ENCODE measurements at places on chromosomes 7 and 10. TPM values are rescaled to one million over a fixed set of nuclear protein-coding genes. Genes with fewer than 3 reads are reported as not detected.

The MINDY4 gene
- 5.3 TPM for polyA plus RNA-seq

The TDRD1 gene
- polyA plus RNA-seq: 0.27 TPM

The MMP21 gene
- polyA plus RNA-seq: 0.57 TPM

The CPA4 gene
- 1.4 TPM for polyA plus RNA-seq

The LRIT1 gene
- polyA plus RNA-seq: not detected

The SH2D4B gene
- not detected for polyA plus RNA-seq

The CHST15 gene
- polyA plus RNA-seq: 19.6 TPM

The TSPAN33 gene
- polyA plus RNA-seq: 35.9 TPM

The ARMC3 gene
- polyA plus RNA-seq: not detected

The TMEM26 gene
- 16.0 TPM for polyA plus RNA-seq

The CALML3 gene
- 0.32 TPM for polyA plus RNA-seq

The PTF1A gene
- 0.43 TPM for polyA plus RNA-seq

The LRRTM3 gene
- polyA plus RNA-seq: 2.7 TPM

- no peak for DNase-seq
These were observed 102.4 kb downstream of the SEMA3A start for GRCh38 chr7:84092207-84092606.

GRCh38 chr10:31062856-31063255, 31.2 kb upstream of the ZNF438 start:
- peak; percentile 85 for DNase-seq

DNA sequence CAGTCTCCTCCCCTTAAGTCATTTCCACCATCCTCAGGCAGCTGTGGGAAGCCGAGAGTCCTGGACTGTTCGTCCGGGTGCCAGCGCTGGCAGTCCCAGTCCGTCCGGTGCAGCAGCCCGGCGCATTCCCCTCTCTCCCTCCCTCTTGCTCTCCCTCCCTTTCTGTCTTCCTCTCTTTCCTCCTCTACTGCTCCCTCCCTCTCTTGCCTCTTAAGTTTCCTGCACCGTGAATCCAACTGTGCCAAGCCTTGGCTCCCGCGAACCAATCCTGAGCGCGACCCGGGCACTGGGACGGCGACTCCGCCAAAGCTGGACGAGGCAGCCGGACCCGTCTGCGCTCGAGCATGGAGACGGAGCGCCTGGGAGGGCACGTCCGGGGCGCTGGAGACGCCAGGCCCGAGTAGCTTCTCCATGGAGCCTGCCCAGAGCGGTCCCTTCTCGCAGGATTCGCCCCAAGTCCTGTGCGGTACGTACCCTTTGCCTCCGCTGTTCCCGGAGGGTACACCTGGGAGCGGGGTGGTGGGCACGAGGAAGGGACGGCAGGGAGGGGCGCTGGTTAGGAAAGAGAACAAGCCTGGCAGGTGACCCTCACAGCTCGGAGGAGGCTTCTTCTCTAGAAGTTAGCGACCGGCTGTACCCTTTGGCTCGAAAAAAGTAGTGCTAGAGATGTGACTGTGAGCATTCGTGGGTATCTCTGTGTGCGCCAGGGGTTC, 1.0 kb downstream of the NXPH1 start:
- DNase-seq: no peak

DNA sequence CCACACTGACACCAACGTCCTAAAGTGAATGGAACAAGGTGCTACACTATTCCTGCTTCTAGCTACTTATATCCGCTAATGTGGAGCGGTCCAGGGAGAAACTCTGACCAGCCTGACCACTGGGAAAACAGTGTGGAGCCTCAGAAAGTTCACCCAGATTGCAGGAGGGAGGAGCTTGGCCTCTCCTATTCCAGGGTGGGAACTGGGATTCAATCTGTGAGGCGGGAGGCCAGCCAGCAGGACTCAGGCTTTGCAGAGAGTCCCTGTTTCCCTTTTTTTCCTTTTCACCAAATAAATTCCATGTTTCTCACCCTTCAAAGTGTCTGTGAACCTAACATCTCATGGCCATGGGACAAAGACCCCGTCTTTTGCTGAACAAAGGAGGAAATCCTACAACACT, 86.4 kb upstream of the SEMA3C start:
- DNase-seq: peak; percentile 78

- DNase-seq: peak; percentile 62
These were observed 348.2 kb upstream of the C7orf33 start for GRCh38 chr7:148242294-148242821.

- DNase-seq: no peak
These were observed 60.1 kb upstream of the ELN start for GRCh38 chr7:73967832-73968290.

DNA sequence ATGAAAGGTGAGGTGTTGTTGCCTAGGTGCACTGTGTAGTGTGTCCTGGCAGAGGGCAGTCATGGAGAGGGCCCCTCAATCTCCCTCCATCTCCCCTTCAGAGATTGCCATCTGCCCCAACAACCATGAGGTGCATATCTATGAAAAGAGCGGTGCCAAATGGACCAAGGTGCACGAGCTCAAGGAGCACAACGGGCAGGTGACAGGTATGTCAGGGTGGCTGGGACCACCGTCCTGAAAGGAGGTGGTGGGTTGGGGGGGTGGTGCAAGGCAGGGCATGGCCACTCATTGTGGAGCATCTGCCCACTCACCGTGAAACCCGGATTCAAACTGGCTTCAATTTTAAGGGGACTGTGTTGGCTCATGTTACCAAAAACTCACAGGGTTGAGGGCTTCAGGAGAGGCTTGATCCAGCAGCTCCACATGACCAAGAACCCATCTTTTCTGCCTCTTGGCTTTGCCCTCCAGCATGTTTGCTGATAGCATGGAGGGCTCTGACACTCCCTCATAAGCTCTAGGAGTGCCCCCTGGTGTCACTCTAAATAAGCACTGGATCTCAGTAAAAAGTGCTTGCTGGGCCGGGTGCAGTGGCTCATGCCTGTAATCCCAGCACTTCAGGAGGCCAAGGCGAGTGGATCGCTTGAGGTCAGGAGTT, 12.2 kb downstream of the ARPC1B start:
- no peak for DNase-seq

- no peak for DNase-seq
These were observed 69.1 kb downstream of the SHH start for GRCh38 chr7:155743177-155743576.

DNA sequence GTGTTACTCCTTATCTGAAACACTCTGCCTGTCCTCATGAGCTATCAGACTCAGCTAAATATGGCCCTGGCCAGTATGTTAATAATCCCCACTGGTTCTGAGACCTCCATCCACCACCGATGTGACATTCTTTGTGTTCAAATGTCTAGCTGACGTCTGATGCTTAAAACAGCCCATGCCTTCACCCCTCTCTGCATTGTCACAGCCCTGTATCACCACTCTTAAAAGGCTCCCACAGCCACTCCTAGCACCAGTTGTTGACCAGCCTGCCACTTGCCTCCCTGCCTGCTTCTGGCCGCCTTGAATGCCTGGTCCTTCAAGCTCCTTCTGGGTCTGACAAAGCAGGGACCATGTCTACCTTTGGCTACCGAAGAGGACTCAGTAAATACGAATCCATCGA, at the start of gene LMOD2:
Gene LMOD2 (plus strand): TSS at position 253 of the 400 bp plus-strand sequence. CDS start 98 bp downstream, at position 351.
- no peak for DNase-seq

GRCh38 chr10:78567680-78568455, 500.9 kb upstream of the ZMIZ1 start:
- no peak for DNase-seq

- DNase-seq: no peak
These were observed 19.5 kb downstream of the HDAC9 start for GRCh38 chr7:18515067-18515466.

DNA sequence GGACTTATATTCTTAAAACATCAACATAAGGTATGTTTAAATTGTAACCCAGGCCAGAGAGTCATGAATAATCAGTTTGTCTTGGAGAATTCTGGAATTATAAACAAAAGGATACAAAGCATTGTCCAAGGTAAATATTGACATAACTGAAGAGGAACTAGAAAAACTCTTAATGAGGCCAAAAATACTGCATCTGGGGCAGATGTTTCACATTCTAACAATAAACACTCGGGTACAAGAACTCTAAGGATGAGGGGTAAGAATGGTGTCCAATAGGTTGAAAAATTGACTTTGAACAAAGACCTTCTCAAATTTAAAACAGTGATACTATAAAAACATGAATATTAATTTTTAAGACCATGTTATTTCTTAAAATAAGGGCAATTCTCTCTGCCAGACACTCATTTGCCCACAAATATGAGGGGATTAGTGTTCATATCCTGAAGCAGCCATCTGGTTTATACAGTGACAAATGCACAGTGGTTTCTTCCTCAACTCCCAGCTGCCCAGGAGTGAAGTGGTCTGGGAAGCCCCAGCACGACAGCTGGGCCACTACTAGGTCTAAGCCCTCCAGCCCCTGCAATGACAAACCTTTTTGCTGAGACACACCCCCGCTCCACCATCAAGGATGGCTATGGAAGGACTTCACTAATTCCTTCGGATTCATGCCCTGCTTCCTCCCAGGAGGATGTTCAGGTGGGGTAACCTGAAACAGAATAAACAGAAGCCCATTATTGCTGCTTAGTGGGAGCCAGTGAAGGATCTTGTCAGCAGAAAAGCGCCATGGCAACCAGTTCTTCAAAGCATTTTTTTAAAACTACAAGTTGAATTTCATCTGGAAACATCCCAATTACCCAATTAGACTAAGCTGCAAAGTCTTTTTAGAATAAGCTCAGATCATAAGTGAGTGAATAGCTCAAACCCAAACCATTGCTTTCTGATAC, 107.5 kb upstream of the ARID5B start:
- DNase-seq: no peak

DNA sequence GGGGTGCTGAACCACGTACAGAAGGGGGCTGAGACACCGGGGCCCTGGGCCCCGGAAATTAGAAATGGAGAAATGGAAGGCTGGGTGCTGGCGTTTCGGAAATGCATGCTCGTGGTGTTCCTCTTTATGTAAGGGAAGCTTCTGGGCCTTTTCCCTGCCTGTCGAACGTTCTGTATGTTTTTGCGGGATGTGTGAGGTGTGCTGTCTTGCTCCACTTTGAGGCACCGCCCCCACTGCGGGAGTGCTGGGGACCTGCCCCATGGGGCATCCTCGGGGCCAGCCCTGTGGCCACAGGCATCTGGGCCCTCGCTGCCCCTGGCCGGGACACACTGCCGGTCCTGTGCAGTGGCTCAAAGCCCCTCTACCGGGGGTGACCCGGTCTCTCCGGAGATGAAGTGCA, 1.7 kb upstream of the VENTX start:
- no peak for DNase-seq

DNA sequence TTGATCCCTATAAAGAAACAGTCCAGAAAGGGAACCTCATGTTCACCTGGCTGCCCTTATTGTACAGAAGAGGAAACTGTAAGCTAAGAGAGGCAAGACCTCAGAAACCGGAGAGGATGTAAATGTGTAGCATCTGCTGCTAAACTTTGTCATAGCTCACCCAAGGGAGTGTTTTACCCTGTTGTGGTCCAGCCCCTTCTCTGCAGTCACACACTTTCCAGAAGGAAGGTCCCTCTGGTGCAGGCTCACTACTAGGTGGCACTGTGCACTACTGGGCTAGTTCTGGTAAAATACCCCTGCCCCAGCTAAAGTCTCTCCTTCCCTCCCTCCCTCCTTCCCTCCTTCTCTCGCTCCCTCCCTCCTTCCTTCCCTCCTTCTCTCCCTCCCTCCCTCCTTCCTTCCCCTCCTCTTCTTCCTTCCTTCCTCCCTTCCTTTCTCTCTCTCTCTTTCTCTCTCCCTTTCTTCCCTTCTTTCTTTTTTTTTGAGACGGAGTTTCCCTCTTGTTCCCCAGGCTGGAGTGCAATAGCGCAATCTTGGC, 42.5 kb upstream of the LCOR start:
- DNase-seq: no peak

DNA sequence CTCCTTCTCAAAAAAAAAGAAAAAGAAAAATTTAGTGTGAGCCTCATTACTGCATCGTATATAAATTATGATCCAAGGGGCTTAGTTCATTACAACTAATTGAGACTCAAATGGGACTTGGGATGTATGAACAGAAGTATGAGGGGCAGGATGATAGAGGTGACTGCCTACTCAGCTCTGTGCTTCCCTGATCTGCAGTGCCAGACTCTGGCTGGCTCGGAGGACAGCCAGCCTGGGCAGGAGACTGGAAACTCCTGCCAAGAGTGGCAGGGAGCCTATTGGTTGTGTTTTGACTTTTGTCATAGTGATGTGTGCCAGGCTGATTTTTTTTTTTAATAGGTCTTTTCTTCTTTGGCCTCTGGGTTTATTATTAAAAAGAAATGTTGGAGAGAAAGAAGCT, 73.8 kb upstream of the GTF2IRD1 start:
- DNase-seq: no peak

- no peak for DNase-seq
These were observed 33.8 kb downstream of the SEC61G start for GRCh38 chr7:54725255-54725654.
